ENCODE measurements at places on chromosomes 3 and 15. TPM values are rescaled to one million over a fixed set of nuclear protein-coding genes. Genes with fewer than 3 reads are reported as not detected.
A peak's percentile ranks its signal among the peaks of the same experiment; 100 is the strongest.

DNA sequence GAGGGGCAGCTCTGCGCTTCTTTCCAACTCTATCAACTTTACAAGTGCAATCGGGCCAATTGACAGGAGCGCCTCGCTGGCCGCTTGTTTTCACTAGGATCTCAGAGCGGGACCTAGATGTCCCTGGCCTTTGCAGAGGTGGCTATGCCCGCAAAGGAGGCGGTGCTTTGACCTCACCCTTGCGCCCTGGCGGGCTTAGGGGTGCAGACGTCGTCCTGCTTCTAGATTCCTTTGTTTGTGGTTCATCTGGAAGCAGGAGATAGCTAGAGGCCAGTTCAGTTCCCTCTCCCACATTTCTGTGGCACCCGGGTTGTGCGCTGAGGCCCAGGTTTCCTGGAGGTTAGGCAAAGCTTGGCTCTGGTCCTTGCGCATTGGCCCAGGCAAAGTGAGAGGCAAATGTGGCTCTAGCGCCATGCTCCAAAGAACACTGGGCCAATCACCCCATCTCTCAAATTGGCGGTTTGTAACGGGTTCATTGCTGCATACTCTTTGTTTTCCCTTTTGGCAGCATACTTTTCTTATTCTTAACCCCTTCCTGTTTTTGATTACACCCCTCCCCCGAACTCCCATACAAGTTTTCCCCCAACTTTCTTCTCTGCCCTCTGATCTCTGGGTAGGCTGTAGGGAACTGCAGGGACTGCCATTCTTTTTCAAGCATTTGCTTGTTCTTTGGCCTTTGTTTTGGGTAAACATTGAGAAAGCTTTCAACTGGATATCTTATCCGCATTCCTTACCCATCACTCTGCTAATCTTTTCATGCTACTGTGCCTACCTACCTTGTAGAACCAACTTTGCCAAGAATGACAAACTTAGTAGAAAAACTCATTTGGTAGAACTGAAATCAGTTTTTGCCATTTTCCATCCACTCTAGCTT lies 1.4 kb downstream of the PPM1L start:
- H3K4me3 ChIP-seq, result no peak overlapping the region
- DNase-seq, result no peak
- peaks cover 5% of the 10 kb centered on the region for H3K4me1 ChIP-seq
- no peaks in the 10 kb centered on the region for H3K36me3 ChIP-seq
- no peak overlapping the region for H3K27ac ChIP-seq
- H3K27me3 ChIP-seq, result no peaks in the 10 kb centered on the region

GRCh38 chr3:46334741-46335478 lies 19.0 kb upstream of the CCR2 start:
- H3K27me3 ChIP-seq, result no peaks in the 10 kb centered on the region
- H3K4me1 ChIP-seq, result peaks cover 15% of the 10 kb centered on the region
- peaks cover 4% of the 10 kb centered on the region for H3K36me3 ChIP-seq
- H3K4me3 ChIP-seq, result no peak overlapping the region
- H3K27ac ChIP-seq, result peak overlapping the region; percentile 33

- no peak overlapping the region for H3K27ac ChIP-seq
- no peaks in the 10 kb centered on the region for H3K4me1 ChIP-seq
- H3K4me3 ChIP-seq, result no peak overlapping the region
- peaks cover 10% of the 10 kb centered on the region for H3K27me3 ChIP-seq
- H3K36me3 ChIP-seq, result no peaks in the 10 kb centered on the region
Measured at GRCh38 chr15:61090386-61091288, 138.5 kb downstream of the RORA start.

DNA sequence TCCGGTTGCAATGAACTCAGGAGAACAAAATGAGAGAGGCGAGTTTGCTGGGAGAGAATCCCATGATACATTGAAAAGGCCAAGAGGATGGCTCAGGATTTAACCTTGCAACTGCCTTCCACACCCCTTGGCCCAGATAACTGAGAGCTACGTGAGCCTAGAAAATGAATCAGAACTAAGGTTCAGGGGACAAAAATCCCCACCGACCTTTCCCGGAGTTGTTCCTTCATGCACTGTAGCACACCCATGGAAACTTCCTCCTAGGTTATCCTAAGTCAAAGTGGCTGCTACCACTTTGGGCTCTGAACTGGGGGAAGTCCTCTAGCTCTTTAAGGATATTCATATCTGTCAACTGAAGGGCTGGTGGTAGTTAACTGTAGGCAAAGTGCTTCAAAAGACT lies 58.3 kb upstream of the SLC4A7 start:
- no peak overlapping the region for H3K4me3 ChIP-seq
- H3K27me3 ChIP-seq, result no peaks in the 10 kb centered on the region
- no peak for DNase-seq
- peaks cover 25% of the 10 kb centered on the region for H3K4me1 ChIP-seq
- no peak overlapping the region for H3K27ac ChIP-seq
- H3K36me3 ChIP-seq, result no peaks in the 10 kb centered on the region

DNA sequence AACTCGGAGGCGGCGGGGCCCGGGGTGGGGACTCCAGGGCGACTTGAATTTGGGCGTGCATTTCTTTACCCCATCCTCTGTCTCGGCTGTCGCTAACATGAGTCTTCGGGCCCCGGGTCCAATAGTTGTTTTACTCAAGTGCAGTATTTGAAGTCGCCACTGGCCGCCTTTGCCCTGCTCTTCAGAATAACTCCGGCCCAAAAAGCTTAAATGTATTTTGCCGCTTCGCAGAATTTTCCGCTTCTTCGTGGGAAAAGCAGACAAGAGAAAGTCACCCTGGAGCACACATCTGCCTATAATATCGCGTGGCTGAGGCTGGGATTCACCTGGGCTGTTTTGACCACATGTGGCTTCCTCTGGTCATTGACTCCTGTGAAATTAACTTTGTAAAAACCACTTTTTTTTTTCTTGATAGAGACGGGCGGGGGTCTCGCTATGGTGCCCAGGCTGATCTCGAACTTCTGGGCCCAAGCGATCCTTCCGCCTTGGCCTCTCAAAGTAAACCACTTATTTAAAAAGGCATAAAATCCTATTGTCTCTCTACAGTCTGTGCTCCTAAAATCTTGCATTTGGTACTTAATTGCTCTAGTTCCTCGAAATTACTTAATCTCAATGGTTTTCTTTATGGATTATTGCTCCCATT lies 676 bp downstream of the CNOT10 start:
- peak; percentile 12 for DNase-seq
- H3K36me3 ChIP-seq, result 0 out of 2 replicates have a peak, but pooled peaks cover 2% of the 10 kb centered on the region
- peak overlapping the region; percentile 64 for H3K27ac ChIP-seq
- H3K4me1 ChIP-seq, result peaks cover 26% of the 10 kb centered on the region

DNA sequence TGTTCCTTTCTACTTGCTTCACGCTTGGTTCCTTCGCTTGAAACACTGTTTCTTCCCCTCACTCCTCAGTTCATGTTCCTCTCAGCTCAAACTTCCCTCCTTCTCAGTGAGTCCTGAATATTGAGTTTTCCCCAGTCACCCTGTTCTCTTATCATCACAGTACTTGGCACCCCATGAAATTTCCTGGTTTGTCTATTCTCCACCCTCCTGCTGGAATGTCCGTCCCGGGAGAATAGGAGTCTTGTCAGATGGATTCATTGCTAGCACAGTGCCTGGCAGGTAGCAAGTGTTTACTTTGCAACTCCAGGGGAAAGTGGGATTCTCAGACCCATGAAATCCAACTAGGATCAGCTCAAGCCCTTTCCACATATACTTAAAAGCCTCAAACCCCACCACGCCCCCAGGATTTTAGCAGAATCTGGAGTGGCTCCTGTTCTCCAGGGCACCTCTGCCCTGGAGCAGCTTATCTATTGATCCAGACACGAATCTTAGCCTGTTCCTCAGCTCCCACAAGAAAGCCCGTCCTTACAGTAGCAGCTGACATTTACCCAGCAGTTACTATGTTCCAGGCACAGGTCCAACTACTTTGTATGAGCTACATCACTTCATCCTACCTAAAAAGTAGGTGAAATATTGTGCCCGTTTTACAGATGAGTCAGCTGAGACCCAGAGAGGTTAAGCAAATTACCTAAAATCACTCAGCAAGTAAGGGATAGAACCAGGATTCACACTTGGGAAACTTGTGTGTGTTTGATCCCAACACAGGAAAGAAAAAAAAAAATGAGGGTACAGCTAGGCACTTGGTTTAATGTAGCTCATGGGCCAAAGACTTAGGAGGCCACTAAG lies 36.8 kb upstream of the MAP3K13 start:
- no peak overlapping the region for H3K27ac ChIP-seq
- no peaks in the 10 kb centered on the region for H3K27me3 ChIP-seq
- H3K4me1 ChIP-seq, result peaks cover 12% of the 10 kb centered on the region
- no peak overlapping the region for H3K4me3 ChIP-seq

DNA sequence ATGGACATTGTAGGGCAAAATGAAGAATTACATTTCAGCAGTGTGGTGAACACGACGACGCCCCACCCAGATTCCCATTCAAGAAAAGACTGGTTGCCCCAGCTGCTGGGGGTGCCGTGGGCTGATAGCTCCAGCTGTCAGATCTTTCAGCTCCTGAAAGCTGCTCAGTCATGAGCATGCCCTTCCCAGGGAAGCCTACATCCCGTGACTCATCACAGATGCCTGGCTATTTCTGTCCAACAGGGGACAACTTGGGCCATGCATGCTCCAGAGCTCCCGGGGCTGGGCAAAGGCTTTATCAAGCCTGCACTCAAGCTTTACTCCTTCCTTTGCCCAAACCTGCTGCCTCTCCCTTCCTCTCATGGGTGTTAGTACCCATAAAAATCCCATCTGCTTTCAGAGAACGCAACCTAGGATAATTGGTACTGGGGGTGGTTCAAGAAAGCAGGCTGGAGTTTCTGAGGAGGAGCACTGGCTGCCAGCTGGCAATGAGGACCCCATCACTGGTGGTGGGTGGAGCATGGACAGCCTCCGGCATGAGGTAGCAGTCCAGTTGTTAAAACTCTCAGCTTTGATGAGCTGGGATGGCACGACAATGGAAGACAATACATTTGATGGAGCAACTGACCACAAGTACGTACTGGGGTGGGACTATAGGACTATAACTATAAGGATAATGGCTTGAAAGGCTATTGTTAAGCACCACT lies 16.4 kb upstream of the ST8SIA2 start:
- DNase-seq, result peak; percentile 4
- H3K4me1 ChIP-seq, result no peaks in the 10 kb centered on the region
- no peak overlapping the region for H3K27ac ChIP-seq
- H3K4me3 ChIP-seq, result no peak overlapping the region
- no peaks in the 10 kb centered on the region for H3K27me3 ChIP-seq

DNA sequence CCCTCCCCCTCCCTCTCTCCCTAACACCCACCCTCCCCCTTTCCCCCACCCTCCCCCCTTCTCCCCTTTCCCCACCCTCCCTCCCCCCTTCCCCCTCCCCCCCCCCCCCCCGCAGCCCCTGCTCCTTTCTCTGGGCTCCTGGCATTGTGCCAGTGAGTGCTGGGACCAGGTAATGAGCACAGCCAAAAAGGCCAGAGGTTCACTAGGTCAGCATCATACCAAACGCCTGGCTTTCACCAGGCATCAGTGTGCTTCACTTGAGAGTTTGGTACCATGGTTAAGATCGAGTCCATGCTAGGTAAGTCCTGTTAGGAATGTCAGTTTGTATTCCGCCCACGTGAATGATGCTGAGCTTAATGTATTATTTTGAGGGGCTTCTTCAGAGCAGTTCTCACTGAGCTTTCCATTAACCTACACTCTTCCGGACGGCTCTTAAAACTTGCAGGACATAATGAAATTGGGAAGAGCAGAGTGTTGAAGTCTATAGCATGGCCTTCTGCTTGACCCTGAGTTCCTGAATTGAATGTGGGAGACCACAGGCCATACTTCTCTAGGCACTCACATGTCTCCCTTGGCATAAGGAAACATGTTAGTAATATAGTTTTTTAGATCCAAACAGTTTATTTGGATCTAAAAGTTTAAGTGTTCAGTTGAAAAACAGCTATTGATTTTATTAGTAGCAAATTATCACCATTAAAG lies 45.6 kb downstream of the SENP2 start:
- no peak overlapping the region for H3K27ac ChIP-seq
- H3K27me3 ChIP-seq, result no peaks in the 10 kb centered on the region
- DNase-seq, result peak; percentile 21
- no peak overlapping the region for H3K4me3 ChIP-seq

DNA sequence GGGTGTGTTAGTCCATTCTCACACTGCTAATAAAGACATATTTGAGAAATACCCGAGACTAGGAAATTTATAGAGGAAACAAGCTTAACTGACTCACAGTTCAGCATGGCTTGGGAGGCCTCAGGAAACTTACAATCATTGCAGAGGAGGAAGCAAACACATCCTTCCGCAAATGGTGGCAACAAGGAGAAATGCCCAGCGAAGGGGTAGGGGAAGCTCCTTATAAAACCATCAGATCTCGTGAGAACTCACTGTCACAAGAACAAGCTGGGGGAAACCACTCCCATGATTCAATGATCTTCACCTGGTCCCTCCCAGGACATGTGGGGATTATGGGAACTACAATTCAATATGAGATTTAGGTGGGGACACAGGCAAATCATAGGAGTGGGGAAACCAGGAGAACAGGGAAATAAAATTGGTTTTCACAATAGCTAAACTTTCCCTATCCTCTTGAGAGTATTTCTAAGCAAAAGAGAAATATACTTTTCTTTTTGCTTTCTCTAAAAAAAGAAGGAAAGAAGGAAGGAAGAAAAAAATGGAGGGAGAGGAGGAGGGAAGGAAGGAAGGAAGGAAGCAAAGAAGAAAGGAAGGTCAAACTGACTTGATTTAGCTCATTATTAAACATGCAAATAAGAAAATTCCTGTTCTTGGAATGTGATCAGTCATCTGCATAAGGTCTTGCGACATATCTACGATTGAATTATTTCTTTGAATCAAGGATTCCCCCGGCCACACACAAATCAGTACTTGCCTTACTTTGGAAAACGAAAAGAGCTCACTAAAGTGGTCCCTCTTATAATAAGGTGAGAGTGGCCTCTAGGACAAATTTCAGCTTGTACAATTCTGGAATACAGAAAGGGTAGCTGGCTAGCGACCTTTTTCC lies 75.2 kb downstream of the LIPC start:
- H3K27ac ChIP-seq, result no peak overlapping the region
- no peaks in the 10 kb centered on the region for H3K4me1 ChIP-seq
- H3K36me3 ChIP-seq, result no peaks in the 10 kb centered on the region

GRCh38 chr3:134985864-134986715 lies 191.0 kb downstream of the EPHB1 start:
- H3K36me3 ChIP-seq, result no peaks in the 10 kb centered on the region
- no peak overlapping the region for H3K4me3 ChIP-seq

GRCh38 chr3:167816953-167817352 lies 81.4 kb downstream of the SERPINI1 start:
- H3K4me1 ChIP-seq, result peaks cover 29% of the 10 kb centered on the region
- H3K27me3 ChIP-seq, result no peaks in the 10 kb centered on the region
- H3K4me3 ChIP-seq, result no peak overlapping the region
- no peak for DNase-seq
- H3K36me3 ChIP-seq, result no peaks in the 10 kb centered on the region

Gene GRIP2
- 0.36 TPM for total RNA-seq

Gene KPNA4
- total RNA-seq, result 33.7 TPM

Gene C3orf20
- not detected for total RNA-seq

Gene PDCD10
- 80.5 TPM for total RNA-seq

Gene CPOX
- 62.0 TPM for total RNA-seq

Measured in PC-3 (cell line).